ENCODE measurements at places on chromosomes 4 and X.

DNA sequence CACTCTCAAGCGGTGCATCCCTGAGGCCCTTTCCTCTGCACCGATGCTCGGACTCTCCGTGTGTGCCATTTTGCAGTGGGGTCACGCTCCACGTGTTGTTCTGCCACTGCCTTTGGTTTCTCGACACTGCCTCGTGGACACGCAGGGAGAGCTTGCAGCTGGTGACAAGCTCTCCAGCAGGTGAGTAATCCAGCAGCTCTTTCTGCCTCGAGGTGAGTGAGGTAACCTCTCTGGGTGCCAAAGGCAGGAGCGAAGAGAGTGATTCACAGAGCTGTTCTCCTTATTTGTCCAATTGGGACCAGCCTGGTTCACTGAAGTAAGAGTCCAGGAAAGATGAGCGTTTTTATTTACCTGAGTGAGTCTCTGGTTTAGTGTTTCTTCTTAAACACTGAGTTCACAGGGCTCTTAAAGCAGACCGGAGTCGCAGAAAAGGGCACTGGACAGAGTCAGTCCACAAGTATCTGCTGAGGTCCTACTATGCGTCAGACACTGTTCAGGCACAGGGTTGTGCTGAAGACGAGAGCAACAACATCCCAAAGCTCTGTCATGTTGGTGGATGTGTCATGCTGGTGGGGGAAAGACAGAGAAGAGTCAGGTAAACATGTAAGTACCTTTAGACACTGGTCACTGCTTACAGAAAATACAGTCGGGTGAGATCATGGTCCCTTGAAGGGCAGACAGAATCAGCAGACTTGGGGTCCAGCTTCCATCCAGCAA is 61.8 kb downstream of the FHDC1 start:
- no peak for DNase-seq

- no peak for DNase-seq
These were observed 354 bp downstream of the CTAG2 start for GRCh38 chrX:154653048-154653401.

DNA sequence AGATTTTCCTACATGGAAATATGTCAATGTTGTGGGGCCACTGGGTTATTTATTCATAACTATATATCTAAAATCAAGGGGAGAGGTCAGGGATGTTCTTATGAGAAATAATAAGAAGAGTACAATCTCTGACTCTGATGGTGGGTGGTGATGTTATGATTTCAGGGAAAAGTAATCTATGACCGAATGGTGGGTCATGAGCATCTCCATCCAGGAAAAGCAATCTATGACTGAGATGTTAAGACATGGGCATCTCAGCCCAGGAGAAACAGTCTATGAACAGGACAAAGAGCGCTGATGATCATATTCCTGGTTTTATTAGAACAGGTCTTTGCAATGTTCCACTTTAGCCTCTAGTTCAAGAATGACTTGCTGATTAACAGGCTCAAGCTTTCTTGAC is 137.1 kb downstream of the ARSF start:
- no peak for DNase-seq

- DNase-seq: no peak
These were observed 150.5 kb downstream of the VCX3A start for GRCh38 chrX:6384371-6384770.

GRCh38 chr4:188160406-188160805 is 21.2 kb downstream of the TRIML1 start:
- DNase-seq: no peak

DNA sequence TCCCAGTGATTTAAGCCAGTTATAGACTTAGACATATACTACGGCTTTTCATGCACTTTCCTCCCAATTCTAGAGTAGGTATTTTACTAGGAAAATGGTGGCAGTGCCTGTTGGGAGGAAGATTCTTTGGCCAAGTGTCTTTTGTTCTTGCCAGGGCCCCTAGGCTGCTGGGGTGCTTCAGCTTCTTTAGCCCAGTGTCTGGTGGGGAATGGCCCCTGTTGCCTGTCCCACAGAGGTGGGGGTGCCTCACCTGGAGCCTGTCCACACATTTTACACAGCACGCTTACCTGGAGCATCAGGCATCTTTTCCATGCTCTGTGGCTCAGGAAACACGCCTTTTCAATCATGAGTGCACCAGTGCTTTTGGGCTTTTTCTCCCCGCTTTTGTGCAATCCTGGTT is 33.2 kb upstream of the MSANTD1 start:
- no peak for DNase-seq

DNA sequence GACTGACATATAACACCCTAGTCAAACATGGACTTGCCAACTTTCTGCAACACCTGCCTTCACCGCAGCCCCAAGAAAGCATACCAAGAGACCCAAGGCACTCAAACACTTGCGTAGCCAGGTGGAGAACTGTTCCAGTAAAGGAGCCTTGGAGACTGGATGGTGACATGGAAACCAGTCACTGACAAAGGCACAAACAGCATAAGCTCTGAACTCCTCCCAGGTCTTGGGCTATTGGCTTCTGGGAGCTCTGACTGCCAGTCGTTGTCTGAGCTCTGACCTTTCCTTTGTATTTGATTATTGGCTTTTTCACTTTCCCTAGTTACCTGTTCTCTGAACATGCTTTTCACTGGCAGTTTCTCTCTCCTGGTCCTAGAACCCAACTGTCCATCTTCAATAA is 38.3 kb downstream of the ARAP2 start:
- no peak for DNase-seq

GRCh38 chr4:61478340-61478739 is 278.2 kb downstream of the ADGRL3 start:
- no peak for DNase-seq

DNA sequence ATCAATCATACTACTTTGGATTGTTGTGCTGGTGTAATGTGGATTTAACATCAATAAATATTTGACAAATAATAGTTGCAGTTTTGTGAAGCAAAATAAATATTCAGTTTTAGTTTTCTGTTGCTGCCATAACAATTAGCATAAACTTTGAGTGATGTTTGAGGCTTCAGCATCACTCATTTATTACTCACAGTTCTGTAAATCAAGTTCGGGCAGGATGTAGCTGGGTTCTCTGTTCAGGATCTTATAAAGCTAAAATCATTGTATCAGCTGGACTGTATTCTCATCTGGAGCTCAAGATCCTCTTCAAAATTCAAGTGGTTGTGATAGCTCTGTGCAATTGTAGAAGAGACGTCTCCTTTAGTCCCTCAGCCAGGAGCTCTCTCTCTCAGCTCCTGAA is 81.7 kb downstream of the CBR4 start:
- no peak for DNase-seq

- DNase-seq: no peak
These were observed 18.0 kb upstream of the CT45A1 start for GRCh38 chrX:135695471-135695870.

DNA sequence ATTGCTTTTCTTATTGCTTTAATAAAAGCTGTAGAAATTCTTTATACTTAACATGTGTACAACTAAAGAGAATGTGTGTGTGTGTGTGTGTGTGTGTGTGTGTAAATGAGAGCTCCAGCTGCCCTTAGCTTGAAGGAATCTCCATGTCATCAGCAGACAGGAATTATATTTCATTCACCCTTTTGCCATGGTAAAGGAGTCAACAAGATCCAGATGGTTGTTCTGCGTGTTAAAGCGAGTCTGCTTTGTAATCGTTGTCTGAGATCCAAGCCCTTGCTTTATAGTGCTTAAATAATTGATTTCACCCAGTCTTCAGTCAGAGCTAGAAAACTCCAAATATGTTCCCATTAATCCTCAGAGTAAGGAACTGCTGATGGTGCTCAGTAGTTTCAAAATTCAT is 285.5 kb downstream of the PDGFC start:
- DNase-seq: no peak

GRCh38 chrX:45196701-45197100 is 4.0 kb downstream of the DIPK2B start:
- no peak for DNase-seq

- no peak for DNase-seq
These were observed 55.2 kb upstream of the SLIT2 start for GRCh38 chr4:20196476-20196875.

- no peak for DNase-seq
These were observed 103.8 kb upstream of the QRFPR start for GRCh38 chr4:121484633-121485032.

- no peak for DNase-seq
These were observed 106.4 kb upstream of the SCOC start for GRCh38 chr4:140266958-140267568.

DNA sequence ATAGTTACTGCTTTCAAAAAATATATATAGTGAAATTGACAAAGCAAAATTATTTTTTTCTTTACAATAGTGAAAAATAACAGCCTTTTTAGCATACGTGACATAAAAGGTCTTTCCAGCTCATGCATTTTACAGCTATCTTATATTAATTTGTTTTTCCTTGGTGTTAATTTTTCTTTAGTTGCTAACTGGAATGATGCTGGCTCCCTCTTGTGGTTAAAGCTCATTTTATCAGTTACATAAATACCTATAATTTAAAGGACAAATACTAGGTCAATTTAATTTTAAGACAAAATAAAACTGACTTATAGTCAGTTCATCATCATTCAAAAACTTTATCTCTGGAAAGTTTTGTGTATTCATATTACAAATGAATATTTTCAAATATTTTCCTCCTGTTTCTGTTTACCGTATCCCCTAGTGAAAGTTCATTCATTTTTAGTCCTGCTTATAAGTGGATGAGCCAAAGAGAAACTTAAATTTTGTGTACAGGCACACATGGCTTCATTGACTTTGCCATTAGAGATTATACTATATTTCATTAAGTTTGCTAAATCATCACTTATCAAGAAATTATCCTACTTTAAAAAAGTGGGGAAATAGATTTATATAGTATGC is 9.9 kb upstream of the ANAPC4 start:
- no peak for DNase-seq

GRCh38 chr4:15043226-15043625 is 40.9 kb downstream of the CPEB2 start:
- peak; percentile 19 for DNase-seq

- no peak for DNase-seq
These were observed 15.5 kb downstream of the AFAP1 start for GRCh38 chr4:7924163-7924562.

DNA sequence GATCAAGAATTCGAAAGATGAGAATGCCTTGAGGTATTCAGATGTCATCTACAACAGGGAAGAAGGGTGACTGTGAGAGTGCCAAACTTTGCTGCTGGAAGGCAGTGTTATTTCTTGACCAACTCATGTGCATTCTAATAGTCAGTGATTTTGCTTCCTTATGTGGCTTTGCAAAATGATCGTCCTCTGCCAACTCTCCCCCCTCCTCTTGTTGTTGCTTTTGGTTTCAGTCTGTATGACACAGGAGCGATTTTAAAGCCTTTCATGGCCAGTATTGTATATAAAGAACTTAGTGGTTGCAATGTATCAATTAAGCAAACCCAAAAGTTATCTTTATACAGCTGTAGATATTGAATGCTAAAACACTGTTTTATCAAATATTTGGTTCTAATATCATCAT is 379.1 kb downstream of the IL1RAPL1 start:
- no peak for DNase-seq

DNA sequence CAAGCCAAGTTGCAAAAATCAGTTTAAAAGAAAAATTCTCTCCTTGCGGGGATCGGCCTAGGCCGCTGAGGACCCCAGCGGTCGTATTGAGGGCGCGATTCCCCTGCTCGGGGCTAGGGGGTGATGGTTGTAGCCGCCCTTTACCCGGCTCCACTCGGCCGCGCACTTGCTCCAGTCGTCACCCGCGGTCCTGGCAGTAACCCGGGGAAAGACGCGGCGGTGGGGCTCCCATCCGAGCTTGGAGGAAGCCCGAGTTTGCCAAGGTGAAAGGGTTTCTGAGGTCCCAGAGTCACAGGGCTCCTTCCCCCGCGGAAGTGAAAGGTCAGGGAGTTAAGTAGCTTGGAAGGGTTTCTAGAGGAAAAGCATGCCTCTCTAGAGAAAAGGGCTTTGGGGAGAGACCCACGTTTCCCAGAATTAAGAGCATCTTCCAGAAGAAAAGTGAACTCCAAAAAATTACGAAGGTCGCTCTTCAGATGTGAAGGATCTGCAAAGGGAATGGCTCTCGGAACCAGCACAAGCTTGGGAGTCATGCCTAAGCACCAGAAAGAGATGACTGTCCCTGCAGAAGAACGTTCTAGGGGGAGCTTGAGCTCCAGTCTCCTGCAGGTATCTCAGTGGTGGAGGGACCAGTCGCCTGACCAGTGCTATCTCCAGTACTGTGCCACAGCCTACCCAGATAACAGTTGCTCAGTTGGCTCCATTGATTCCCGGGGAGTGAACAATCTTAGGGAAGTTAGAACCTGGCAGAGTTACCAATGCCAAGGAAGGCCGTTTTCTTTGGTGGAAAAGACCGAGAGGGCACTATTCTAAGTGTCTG is 875 bp downstream of the LAP3 start:
- DNase-seq: no peak

DNA sequence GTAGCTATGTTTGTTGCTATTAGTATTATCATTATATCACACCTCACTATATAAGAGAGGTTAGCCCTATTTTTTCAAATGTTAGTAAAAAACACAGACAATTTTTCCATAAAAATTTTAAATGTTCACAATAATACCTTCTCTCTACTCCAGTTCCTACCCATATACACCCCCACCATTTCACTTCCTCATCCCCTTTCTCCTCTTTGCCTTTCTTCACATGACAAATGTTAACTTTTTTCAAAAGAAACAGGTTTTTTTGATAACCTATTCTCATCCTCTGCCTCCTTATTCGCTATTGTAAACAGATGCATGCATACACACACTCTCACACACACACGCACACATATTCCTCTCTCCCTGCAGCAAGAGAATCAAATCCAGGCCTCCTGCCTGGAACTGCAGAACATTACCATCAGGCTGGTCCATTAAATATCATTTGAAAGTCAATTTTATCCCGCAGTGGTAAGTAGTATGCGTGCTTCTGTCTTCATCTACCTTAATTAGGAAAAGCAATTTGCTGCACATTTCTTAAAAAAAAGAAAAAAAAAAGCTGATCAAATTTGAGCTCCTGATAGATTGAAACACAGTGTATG is 55.5 kb downstream of the MID1IP1 start:
- no peak for DNase-seq

- peak; percentile 78 for DNase-seq
These were observed 278 bp downstream of the CLOCK start for GRCh38 chr4:55546506-55546755.

DNA sequence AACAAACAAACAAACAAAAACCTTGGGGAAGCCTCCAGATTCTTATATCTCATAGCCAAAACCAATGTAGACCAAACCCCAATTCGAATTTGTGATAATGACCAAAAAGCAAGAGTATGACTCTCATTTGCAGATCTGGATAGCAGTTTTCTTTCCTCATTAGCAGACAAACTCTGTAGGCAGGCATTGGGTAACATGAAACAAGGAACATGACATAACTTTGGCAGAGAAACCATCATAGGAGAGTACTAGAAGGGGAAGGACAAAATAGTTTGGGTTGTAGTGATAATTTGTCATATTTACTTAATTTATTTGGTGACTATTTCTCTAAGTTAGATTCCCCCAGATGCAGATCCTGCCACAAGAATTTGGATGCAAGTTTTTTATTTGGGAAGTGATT is 187.8 kb downstream of the MID1IP1 start:
- no peak for DNase-seq

GRCh38 chr4:1990348-1990645 is 18.5 kb downstream of the NELFA start:
- DNase-seq: no peak

- no peak for DNase-seq
These were observed 151.5 kb downstream of the PDLIM5 start for GRCh38 chr4:94603170-94603747.

- no peak for DNase-seq
These were observed 31.2 kb downstream of the RNF175 start for GRCh38 chr4:153728660-153729059.

All from substantia nigra (tissue), 51 donors.